ENCODE measurements at places on chromosomes 4 and X.

GRCh38 chrX:102745513-102745856 is 24.9 kb downstream of the GPRASP3 start:
- DNase-seq: no peak

- no peak for DNase-seq
Measured at GRCh38 chr4:7820031-7820818, 119.4 kb downstream of the AFAP1 start.

GRCh38 chr4:117700111-117700892 is 334.0 kb upstream of the NDST3 start:
- DNase-seq: no peak

GRCh38 chr4:11614426-11614825 is 185.7 kb upstream of the HS3ST1 start:
- DNase-seq: no peak

DNA sequence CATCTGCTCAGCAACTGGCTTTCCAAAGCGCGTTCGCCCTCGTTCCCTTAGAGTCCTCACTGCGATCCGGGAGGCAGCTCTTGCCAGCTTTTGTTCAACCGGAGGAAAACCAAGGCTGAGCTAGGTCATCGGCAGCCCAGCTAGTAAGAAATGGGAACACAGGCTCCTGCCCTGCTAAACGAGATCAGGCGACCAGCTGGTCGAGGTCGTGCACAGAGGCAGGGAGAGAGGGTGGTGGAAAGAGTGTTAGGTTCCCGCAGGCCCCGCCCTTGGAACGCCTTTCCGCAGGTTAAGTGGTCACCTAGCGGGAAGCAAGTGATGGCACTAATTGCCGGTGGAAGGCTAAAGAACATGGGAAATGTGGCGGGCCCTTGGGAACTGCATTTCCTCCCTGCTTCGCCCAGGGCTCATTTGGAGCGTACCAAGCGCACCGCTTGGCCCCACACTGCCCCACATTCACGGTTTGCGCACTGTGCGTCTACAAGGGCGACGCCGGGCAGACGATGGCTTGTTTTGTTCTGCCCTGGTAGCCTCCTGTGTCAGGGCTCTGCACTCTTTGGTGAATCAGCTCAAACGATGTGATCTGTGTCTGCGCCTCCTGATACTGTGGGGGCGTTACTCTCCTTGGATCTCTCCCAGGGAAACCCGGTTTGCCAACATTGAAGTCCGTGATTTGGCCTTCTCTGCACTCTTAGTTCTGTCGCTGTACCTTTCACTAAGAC is 7.2 kb upstream of the PRDM8 start:
- DNase-seq: no peak

DNA sequence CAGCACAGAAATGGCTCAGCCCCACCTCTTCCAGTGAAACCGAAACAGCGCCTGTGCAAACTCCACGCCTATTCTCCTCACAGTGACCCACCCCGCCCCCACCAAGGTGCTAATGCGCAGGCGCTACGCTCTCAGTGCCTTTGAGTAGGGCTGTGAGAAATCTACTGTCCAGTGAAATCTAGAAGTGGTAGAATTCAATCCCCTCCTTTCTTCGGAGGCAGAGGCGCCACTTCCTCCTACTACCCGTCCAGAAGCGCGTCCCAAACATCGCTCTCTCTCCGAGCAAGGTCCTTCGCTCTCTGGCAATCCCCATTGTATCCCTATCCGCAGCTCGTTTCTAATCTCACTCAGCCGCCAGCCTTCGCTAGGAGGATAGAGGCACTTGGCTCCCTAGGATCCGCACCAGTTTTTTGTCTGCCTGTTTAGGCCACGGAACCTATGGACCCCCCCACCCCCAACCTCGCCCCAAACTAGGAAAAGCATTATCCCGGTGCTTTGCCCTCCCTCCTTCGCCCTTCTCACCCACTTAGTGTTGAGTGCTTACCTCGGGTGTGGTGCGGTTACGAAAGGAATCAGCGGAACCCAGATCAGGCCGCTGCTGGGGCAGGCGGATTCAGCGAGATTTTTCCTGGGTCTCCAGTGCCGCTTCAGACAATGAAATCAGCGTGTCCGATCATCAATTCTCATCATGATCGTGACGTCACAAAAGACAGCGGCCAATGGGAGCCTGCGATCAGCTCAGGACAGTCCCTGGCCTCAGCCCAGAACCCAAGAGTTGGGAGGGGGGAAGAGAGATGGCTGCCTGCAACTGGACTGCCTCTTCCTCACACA is at the start of gene HDX:
Gene HDX, minus strand, starts transcription at position 656 of the 831 bp plus-strand sequence. CDS start 27,056 bp downstream, outside the sequence.
- DNase-seq: peak; percentile 87

GRCh38 chr4:25290490-25291067 is 22.0 kb upstream of the ZCCHC4 start:
- no peak for DNase-seq

DNA sequence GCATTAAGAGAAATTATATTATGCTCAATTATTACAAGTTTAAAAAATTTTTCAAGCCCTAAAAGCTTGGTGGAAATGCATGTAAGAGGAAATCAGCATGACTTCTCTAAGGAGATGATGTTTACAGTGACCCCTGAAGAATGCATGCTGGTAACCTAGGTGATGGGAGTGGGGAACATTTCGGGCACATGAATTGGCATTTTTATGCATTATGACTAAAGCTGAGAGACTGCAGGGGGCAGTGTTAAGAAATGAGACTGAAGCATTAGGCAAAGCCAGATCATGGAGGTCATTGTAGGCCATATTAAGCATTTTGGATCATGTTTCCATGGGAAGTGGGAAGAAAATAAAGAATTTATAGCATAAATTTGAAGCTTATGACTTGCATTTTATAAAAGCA is 421.3 kb downstream of the FAT4 start:
- no peak for DNase-seq

DNA sequence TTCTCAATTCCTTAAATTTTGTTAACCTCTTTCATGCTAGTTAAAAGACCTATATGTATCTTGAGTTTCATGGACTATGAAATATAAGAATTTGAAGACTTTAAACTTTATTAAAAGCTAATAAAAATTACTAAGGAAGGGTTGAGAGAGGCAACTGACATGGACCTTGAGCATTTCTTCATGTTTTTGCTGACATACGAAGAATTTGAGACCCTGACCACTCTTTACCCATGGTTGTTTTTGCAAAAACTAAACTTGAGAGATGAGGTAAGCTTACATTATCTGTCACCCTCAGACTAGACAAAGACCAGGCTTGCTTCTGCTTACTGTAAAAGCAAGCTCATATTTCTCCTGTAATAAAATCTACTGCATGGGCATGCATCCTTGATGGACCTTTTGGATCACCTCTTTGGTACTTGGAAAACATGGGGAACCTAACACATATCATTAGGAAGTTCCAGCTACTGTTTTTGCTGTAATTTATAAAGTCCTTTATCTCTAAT is 338.2 kb upstream of the PABPC4L start:
- DNase-seq: no peak

GRCh38 chrX:13345438-13345837 is 25.6 kb upstream of the ATXN3L start:
- no peak for DNase-seq

DNA sequence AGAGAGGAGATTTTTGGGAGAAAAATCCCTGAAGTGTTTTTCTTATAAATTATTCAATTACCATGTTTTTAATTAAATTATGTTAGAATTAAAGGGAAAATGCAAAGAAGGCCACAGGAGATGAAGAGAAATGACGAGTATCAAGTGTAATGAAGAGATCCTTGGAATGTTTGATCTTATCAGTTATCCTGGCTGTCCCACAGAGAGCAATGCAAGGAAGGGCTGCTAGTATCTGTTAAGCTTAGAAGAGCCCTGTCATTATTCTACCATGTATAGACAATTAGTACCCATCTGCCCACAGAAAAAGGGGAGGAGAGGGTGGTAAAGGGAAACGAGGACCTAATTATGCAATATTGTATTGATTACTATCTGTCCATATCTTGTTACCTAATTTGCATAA is 257.1 kb downstream of the BANK1 start:
- DNase-seq: no peak

- no peak for DNase-seq
Measured at GRCh38 chr4:164807611-164808010, 53.7 kb downstream of the SMIM31 start.

- DNase-seq: no peak
Measured at GRCh38 chr4:161247831-161248230, 916.0 kb downstream of the FSTL5 start.

DNA sequence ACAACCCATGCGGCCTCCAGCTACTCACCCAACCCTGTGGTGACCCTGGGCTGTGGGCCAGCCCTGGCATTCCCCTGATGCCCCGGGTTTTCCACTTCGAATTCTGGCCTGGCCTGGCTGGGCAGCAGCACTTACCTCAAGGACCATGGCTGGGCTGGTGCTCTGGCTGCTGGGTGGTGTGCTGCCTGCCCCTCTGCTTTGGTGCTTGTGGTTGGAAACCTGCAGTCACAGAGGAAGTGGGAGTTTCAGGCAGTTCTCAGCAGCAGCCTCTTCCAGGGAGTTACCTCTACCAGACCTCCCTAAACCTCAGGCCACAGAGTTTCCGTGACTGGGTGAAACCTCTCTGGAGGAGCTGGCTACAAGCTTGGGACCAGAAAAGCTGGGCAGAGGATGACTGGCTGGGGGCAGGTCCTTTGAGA is at the start of gene CXCR3:
Gene CXCR3, minus strand, starts transcription at position 209 of the 419 bp plus-strand sequence. Its CDS starts 62 bp downstream, at position 147.
- peak; percentile 13 for DNase-seq

DNA sequence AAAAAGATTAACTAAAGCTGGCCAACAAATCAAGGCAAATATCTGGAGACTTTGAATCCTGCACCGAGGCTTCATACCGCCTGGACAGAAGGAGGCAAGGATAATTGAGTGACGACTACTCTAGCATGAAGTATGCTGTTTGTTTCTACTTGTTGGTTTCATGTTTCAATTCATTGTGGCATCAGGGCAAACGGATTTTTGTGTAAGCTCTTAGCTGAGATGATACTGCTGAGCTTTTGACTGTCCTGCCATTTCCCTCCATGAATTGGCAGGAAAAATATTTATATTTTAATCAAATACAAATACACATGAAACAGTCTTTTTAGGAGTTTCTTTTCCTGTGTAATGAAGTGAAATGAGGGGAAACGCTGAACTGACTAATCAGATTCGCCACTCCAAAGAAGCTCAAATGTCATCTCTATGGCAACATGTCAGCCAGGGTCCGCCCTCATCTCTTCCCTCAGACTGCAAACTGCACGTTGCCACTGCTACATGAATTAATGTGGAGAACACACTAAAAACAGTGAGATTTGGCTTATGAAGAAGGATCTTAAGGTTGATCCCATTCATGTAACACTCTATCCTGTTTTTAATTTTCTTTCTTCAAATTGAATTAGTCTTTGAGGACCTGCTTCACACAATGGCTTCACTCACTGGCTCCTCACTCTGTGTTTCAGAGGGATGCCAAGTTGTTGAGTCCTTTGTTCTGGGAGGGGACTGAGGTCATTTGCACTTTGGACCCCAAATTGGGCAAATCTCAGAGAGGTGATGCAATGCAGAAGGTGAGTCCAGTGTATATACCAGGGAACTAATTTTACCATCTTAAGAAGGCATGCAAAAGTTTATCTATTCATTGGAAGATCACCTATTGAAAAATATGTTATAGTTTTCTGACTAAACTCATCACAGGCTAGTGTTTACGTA is 149.6 kb upstream of the MID1 start:
- no peak for DNase-seq

DNA sequence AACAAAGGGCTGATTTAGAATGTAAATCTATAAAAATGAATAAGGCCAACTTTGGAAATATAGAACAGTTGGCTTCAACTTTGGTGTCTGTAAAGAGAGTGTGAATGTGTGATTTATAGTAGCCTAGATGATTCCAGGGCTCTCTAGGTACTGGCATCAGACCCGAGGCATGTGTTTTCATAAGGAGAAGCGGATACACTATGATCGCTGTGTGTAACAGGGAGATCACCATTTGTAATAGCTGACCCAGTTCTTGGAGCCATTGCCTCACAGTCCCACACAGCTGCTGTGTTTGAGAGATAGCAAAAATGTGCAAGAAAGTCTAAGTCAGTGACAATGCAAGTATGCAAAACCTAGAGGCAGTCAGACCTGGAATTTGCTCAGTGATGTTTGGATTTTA is 135.1 kb downstream of the REPS2 start:
- no peak for DNase-seq

- no peak for DNase-seq
Measured at GRCh38 chr4:124401606-124402005, 310.9 kb downstream of the ANKRD50 start.

- peak; percentile 81 for DNase-seq
Measured at GRCh38 chrX:46978341-46979291, 66.4 kb downstream of the JADE3 start.

- DNase-seq: no peak
Measured at GRCh38 chr4:52507774-52508173, 151.3 kb downstream of the USP46 start.

DNA sequence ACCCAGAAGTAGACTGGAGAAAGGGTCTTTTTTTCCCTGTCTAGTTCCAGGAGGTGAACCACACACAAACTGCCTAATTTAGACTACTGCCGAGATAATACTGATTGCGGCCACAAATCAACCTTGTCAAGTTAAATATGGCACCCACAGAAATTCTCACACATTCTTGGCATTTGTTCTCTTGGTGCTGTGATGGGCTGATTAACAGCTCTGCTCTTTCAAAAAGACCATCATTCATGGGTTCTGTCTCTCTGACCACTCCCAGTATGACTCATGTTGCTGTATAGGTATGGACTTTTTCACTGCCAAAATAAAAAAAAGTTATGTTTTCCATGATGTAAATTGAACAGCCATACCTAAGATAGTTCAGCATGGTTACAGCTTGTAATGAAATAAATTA is 1003.5 kb upstream of the LCORL start:
- no peak for DNase-seq

GRCh38 chr4:28523681-28524190 is 1663.1 kb downstream of the STIM2 start:
- no peak for DNase-seq

All from inflammatory macrophage (primary cell).